Effector CD4-positive, alpha-beta T cell (primary cell): ENCODE measurements at places on chromosomes 6 and 20.

- DNase-seq, result no peak
Observed at GRCh38 chr20:3405696-3406358, 1.6 kb downstream of the DNAAF9 start.

DNA sequence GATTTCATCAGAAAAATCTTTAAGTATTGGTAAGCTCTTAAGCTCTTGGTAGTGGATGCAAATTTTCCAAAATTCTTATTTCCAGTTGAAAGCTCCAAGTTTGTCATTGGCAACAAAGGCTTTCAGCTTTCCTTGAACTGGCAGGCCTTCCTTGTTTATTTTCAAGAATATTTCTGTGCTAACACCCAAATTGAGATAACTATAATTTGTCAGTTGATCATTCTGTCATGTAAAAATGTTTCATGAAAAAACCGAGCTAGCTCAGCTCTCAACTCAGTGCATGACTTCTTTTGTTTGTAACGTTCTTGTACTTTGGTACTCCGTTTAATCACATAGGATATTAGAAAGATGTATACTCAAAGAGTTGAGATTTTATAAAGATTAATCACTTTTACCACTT is 38.9 kb upstream of the CALHM6 start:
- no peak for DNase-seq

DNA sequence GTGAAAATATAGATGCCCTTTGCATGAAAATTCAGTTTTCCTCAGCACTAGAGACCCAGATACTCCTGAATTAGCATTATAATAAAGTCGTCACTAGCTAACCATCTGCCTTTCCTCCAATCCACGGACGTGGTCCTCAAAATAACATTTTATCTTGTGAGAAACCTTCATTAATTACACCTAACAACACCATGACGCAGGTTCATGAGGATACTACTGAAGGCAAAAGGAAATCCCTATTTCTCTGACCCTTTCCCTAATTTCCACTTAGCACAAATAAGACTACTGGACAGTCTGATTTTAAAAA is 1.3 kb upstream of the PNISR start:
- DNase-seq, result no peak

DNA sequence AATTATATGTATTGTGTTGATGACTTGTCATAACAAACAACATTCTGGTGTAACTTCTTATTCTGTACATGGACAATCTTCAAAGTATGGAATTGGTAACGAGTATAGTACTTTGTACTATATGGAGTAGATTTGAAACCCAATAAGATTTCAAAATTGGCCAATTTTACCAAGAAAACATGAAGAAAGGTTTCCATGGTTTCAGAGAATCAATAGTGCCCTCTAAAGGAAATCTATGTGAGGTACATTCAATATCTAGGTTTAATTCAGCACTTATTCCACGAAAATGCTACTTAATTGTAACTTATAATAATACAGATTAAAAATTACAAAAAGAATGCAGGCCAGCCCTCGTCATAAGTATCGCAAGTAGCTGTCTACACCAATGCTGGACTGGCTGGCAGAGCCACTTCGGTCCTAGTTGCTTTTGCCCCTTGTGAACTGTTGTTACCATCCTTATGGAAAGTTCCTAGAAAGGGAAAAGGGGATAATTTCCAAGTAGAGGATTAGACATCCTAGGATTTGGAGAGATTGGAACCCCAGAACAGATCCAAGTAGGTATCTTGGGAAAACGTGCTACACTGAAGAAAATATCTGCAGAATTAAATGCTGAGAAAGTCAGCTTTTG is 70.9 kb downstream of the LCA5 start:
- no peak for DNase-seq

- no peak for DNase-seq
Observed at GRCh38 chr6:69487688-69488087, 309.1 kb downstream of the LMBRD1 start.

- DNase-seq, result no peak
Observed at GRCh38 chr20:45972500-45973183, 639 bp upstream of the ZNF335 start.

- DNase-seq, result no peak
Observed at GRCh38 chr6:48552905-48553304, 441.9 kb upstream of the PTCHD4 start.

DNA sequence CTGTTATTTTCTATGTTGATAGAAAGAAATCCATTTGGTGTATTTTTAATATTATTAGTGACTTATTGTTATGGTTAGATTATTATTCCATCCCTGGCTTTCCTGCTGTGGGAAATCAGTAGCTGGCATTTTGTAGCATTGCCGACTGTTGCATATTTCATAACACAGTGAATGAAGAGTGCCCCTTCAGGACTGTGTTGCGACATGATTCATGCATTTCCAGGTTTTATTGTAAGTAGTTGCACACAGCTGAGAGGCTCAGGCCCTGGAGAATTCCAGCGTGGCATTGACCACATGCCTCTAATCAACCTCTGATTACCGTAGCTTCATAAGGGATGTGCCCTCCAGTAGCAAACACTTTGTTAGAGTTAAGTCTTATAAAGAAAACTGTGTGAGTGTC is 263.9 kb downstream of the FARS2 start:
- DNase-seq, result no peak

- DNase-seq, result no peak
Observed at GRCh38 chr20:56443654-56444540, 24.5 kb upstream of the RTF2 start.

DNA sequence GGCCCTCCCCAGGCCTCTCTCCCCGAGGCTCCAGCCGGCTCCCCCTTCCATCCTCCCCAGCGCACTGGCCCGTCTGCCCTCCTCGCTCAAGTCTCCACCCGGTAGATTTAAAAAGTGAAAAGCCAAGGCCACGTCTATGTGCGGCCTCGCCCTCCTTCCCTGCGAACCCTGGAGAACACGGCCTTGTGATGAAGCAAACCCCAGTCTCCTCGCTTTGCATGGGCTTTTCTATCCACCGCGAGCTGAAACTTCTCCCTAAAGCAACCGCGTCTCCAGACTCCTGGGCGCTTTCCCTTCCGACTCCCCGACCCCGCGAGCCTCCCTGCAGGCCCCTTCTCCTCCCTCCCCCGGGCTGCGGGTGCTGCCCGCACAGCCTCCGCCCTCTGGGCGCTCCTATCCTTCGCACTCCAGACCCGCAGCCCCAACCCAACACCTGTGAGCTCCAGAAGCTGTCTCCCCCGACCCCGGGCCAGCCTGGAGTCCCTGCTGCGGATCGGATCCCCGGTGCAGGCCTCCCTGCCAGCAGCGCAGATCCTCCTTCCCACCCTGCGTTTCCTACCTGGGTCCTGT is 265.2 kb upstream of the QKI start:
- no peak for DNase-seq

DNA sequence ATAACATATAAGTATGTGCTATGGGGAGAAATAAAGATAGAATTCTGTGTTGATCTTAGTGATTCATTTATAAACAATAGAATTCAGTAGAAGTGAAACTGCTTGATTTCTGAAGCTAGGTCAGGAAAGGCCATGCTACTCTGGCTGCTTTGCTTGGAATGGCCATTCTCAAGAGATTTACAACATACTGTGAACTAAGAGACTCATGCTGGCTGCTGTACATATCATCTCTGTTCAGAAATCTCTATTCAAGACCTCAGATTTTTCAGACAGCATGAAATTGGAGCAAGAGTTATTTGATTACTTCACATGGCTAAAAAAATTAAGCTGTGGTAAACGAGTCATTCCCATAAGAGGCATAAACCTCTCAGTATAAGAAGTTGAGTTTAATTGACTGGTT is 662.6 kb downstream of the BCKDHB start:
- no peak for DNase-seq
